ENCODE measurements at places on chromosomes 6 and 20.
A peak's percentile ranks its signal among the peaks of the same experiment; 100 is the strongest.

GRCh38 chr20:8413691-8414090 lies 281.6 kb downstream of the PLCB1 start:
- DNase-seq = no peak

DNA sequence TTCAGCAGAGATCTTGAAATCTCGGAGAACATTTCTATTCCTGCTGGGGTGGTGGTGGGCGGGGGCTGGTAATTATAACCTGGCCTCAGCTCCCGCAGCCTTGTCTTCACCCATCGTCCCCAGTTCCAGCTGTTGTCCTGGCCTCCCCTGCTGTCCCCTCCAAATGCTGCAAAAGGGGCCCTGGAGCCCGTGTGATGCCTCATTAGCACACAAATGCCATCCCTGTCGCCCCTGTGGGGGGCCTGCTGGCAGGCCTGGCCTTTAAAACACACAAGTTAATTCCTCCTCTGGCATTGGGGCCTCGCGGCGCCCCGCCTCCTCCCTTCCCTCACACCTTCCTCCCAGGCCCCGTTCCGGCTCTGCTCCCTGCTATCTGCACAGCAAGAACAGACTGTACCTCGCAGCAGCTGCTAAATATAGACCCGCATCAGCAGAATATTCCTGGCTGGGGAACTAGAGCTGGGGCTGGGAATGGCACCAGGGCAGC lies 85.7 kb downstream of the CDH22 start:
- DNase-seq = no peak

GRCh38 chr6:11236076-11236750 lies 3.7 kb upstream of the NEDD9 start:
- DNase-seq = no peak

GRCh38 chr6:135813401-135813800 lies 38.1 kb upstream of the PDE7B start:
- no peak for DNase-seq

- DNase-seq = no peak
Observed at GRCh38 chr6:90701146-90701781, 114.4 kb upstream of the MAP3K7 start.

DNA sequence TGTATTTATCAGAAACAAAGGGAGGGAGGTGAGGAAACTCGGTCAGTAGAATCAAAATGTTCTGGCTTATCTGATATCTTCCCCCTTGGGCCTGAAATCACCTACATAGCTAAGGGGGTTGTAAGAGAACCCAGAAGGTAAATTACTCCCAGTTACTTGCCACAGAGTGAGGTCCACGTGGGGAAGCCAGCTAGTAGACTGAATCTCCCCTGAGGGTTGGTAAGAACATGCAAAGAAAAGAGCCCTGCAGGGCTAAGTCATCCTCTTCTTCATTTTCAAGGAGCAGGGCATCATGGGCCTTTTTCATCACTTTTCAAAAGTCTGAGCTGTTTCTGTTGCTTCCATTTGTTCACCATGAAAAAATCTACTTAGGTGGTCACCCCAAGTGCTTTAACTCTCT lies 115.4 kb downstream of the QRSL1 start:
- DNase-seq = no peak

- DNase-seq = no peak
Observed at GRCh38 chr20:48015943-48016723, 230.9 kb upstream of the SULF2 start.

- no peak for DNase-seq
Observed at GRCh38 chr6:29506446-29507067, 18.8 kb upstream of the MAS1L start.

DNA sequence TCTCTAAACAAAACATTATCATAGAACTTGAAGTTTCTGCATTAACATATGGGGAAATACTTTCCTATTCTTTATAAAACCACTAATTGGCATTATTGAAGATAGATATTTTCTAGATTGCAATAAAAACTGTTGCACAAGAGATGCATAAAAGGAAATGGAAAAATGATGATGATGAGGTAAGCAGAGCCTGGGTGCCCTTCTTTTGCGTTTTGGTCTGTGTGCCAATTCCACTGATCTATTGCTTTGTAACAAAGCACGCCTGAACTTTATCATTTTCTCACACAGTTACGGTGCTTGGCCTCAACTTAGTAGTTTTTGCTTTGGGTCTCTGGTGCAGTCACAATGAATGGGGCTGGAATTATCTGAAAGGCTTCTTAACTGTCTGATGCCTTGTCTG lies 450.5 kb downstream of the MAFB start:
- no peak for DNase-seq

GRCh38 chr6:148657048-148657447 lies 89.8 kb upstream of the UST start:
- DNase-seq = peak; percentile 79
